ENCODE measurements at places on chromosomes 12 and 14.

DNA sequence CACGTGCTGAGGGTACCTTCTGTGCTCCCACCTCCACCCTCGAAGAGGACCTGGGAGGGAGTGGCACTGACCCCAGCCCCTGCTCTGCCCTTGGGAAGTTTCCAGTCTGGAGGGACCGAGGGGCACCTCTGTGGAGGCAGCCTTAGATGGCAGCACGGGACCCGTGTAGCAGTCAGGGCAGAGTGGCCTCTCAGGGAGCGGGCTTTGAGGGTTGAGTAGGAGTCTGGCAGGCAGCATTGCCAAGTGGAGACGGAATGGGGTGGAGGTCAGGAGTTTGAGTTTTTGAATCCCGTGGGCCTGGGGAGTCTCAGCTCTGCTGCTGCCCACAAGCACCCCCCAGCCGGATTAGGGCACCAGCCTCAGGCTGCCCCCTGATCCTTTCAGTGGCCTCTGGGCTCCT lies 21.6 kb downstream of the KIF26A start:
- no peak for DNase-seq

GRCh38 chr12:1443421-1444141 lies 150.8 kb downstream of the FBXL14 start:
- no peak for DNase-seq

- no peak for DNase-seq
These were observed 91.8 kb downstream of the SLC38A1 start for GRCh38 chr12:46177025-46177424.

DNA sequence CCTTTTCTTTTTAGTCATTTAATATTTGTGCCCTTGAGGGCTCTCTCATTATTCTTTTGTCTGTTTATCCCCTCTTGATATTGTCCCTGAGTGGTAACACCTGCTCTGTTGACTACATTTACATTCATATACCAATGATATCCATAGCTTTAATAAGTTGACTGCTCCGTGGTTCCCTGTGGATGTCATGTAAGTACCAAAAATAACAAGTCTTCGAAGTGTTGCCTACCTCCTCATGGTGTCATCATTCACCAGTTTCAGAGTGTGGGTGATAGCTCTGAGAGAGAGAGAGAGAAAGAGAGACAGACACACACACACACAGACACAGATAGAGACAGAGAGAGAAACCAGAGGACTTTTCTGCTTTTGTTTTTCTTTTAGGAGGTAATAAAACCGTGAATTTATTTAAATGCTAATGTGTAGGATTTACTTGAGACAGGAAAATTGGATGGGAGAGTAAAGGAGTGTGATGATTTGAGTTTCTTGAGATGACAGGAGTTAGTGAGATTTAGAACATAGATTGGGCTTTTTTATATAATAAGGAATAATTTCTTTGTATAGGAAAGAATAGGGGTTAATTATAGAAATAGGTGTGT lies 52.2 kb downstream of the PAPOLA start:
- DNase-seq: no peak

DNA sequence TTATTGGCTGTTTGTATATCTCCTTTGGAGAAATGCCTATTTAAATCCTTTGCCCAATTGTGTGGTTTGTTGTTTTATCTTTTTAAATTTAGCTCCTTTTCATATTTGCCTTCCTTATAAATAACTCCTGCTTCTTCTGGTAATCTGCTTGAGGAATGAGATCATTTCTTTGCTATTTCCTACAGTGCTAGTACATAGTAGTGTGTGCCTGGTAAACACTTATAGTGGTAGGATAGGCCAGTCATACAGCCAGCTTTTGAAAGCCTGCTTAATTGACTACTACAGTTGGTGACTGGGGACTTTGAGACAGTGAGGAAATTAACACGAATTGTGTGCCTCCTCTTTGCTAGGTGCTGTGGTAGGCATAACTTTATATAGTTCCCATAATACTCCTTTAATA lies 68.7 kb downstream of the BORCS5 start:
- DNase-seq: no peak

DNA sequence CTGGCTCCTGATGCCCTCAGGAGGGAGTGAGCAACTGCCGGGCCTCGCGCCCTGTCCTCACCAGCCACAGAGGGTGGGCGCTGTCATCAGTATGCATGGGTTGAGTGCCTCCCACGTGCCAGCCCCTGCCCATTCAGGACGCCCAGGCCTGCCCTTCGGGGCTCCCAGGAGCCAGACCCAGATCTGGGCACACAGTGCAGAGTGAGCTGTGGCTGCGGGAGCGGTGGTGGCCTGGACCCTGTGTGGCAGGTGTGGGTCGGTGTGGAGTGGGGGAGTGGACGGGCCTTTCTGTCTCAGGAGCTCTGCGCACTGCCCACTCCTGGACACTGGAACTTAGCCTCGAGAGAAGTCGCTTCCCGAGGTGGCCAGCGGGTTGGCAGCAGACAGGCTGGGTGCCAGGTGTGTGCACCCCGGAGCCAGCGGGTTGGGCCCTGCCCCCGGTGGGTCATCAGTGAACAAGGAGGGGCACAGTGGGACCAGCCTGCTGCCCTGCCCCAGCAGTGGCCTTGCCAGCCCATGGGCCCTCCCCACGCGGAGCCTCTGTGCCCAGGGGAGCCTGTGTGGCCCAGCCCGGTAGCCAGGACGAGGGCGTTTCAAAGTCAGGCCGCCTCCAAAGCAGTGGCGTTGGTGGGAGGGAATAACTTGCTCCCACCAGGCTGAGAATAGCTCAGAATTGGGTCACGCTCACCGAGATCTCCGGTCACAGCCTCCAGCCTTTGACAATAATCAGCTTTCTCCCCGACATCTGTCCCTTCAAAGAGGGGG lies 9.5 kb downstream of the TRMT61A start:
- no peak for DNase-seq

DNA sequence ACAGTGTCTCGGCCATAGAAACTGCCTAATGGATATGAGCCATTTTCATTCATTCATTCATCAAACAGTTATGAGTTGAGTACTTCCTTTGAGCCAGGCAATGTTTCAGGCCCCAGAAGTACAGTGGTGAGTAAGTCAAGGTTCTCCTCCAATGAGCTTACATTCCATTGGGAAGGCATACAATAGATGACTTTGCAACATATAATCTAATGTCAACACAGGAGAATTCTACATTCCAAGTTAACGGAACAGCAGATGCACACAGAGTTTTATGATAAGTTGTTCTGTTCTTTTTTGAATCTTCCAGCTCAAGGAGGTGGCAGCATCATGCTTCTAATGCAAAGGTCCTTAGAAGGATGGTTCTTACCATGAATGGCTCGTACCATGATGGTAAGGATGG lies 3.2 kb upstream of the RFC5 start:
- DNase-seq: no peak

GRCh38 chr12:3446235-3446634 lies 44.8 kb upstream of the PRMT8 start:
- no peak for DNase-seq

- DNase-seq: no peak
These were observed 8.9 kb downstream of the DDHD1 start for GRCh38 chr14:53144244-53144643.

GRCh38 chr12:33529810-33530209 lies 90.2 kb upstream of the SYT10 start:
- no peak for DNase-seq

GRCh38 chr12:77555074-77555473 lies 275.6 kb upstream of the NAV3 start:
- DNase-seq: no peak

DNA sequence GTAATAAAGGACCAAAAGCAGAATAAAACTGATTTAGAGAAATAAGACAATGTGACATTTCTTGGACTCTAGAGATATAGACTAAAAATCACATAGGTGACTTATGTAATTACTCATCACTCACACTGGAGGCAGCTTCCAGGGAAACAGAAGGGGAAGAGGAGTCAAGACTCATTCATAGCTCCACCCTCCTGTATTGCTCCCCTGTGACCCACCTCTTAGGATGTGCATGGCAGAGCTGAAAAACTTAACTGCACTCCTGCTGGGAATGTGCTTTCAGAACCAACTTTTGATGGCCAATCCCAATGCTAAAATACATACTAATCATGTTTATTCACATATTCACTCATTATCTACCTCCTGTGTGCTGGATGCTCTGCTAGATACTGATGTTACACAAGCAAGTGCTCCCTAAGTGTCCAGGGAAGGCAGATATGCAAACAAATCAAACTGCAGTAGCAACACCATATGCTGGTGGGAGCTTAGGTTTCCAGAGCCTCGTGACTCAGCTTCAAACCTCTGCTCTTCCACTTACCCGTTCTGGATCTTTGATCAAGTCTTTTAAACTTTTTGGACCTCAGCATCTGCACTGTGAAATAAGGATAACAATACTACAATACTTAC lies 316.1 kb downstream of the GALC start:
- DNase-seq: no peak
